ENCODE measurements at places on chromosomes 6 and 20. TPM values are rescaled to one million over a fixed set of nuclear protein-coding genes. Genes with fewer than 3 reads are reported as not detected.

GRCh38 chr6:39419607-39420006 is 97.1 kb upstream of the KCNK16 start:
- no peak overlapping the region for H3K4me3 ChIP-seq
- no peaks in the 10 kb centered on the region for H3K36me3 ChIP-seq
- no peak overlapping the region for H3K27ac ChIP-seq
- no peaks in the 10 kb centered on the region for H3K27me3 ChIP-seq

GRCh38 chr6:106910999-106911949 is 63.3 kb downstream of the CD24 start:
- no peak for DNase-seq
- 0 out of 2 replicates have a peak, but pooled peaks cover 6% of the 10 kb centered on the region for H3K36me3 ChIP-seq
- no peaks in the 10 kb centered on the region for H3K27me3 ChIP-seq
- peaks cover 19% of the 10 kb centered on the region for H3K4me1 ChIP-seq

DNA sequence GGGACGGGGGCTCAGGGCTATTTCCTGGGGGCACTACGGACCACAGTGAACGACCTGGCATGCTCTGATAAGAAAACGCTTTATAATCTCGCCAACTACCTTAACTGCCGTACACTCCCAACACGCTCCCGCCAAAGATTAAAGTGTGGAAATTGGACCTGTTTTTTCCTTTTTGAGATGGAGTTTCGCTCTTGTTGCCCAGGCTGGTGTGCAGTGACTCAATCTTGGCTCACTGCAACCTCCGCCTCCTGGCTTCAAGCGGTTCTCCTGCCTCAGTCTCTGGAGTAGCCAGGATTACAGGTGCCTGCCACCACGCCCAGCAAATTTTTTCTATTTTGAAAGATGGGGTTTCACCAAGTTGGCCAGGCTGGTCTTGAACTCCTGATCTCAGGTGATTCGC is 346 bp upstream of the SLC44A4 start:
- H3K27ac ChIP-seq: peak overlapping the region; percentile 72
- DNase-seq: no peak

- no peak for DNase-seq
- H3K27ac ChIP-seq: no peak overlapping the region
- no peaks in the 10 kb centered on the region for H3K4me1 ChIP-seq
- no peaks in the 10 kb centered on the region for H3K27me3 ChIP-seq
Observed at GRCh38 chr20:49340161-49340966, 62.5 kb upstream of the ZNFX1 start.

- H3K27ac ChIP-seq: 0 out of 2 replicates have a peak overlapping the region, but pooled peaks have one; percentile 66
- no peaks in the 10 kb centered on the region for H3K4me1 ChIP-seq
- peaks cover 18% of the 10 kb centered on the region for H3K36me3 ChIP-seq
- H3K27me3 ChIP-seq: no peaks in the 10 kb centered on the region
- DNase-seq: no peak
Observed at GRCh38 chr6:3268680-3269079, 9.9 kb downstream of the PSMG4 start.

DNA sequence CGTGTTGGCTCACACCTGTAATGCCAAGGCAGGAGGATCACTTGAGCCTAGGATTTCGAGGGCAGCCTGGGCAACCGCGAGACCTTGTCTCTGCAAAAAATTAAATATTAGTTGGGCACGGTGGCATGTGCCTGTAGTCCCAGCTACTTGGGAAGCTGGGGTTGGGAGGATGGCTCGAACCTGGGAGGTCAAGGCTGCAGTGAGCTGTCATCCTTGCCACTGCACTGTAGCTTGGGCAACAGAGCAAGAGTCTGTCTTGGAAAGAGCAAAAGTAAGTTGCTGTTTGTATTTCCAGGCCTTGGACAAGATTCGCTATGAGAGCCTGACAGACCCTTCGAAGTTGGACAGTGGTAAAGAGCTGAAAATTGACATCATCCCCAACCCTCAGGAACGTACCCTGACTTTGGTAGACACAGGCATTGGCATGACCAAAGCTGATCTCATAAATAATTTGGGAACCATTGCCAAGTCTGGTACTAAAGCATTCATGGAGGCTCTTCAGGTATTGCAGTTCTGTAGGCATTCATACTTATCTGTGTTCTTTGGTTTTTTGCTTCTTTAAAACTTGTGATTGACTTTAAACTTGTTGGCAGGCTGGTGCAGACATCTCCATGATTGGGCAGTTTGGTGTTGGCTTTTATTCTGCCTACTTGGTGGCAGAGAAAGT is 2.3 kb downstream of the HSP90AB1 start:
- peak overlapping the region; percentile 99 for H3K27ac ChIP-seq
- peaks cover 30% of the 10 kb centered on the region for H3K4me1 ChIP-seq
- DNase-seq: no peak
- H3K27me3 ChIP-seq: no peaks in the 10 kb centered on the region

- H3K27me3 ChIP-seq: peaks cover 10% of the 10 kb centered on the region
- H3K4me1 ChIP-seq: peaks cover 12% of the 10 kb centered on the region
- peak overlapping the region; percentile 92 for H3K27ac ChIP-seq
- peak; percentile 99 for DNase-seq
Observed at GRCh38 chr6:27251112-27251605, 3.7 kb downstream of the PRSS16 start.

DNA sequence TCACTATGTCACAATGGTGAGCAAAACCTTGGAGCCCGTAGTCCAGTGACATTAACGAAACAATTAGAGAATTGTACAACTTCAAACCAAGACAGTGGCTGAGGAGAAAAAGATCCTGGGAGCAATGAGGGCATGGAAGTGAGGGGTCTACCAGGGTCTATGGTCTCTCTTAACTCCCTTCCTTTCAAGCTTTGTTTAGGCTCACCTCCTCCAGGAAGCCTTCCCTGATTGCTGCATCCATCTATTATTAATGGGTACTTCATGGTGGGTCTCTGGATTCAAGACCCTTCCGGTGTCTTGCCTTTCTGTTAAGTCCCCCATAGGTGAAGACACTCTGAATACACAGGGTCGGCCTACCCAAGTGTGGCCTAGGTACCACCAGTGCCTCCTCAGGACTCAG is 38.1 kb upstream of the MLN start:
- H3K27me3 ChIP-seq: no peaks in the 10 kb centered on the region
- DNase-seq: no peak
- peaks cover 22% of the 10 kb centered on the region for H3K4me1 ChIP-seq
- H3K4me3 ChIP-seq: no peak overlapping the region
- H3K36me3 ChIP-seq: no peaks in the 10 kb centered on the region

DNA sequence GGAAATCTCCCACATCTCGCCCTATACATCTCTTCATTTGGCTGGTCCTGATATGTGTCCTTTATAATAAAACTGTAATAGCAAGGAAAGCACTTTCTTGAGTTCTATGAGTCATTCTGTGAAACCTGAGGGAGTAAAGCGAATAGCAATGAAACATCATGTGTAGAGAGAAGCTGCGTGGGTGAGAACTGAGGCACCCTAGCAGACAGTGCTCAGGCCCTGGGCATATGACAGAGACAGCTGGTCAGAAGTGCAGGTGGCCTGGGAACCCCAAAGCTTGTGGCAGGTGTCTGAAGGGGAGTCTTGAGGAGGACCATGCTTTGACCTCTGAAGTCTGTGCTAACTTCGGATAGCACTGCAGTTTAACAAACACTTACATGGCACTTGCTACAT is 1.3 kb upstream of the BLOC1S5 start:
- no peak overlapping the region for H3K4me3 ChIP-seq
- no peak for DNase-seq
- peaks cover 15% of the 10 kb centered on the region for H3K4me1 ChIP-seq
- H3K27ac ChIP-seq: 0 out of 2 replicates have a peak overlapping the region, but pooled peaks have one; percentile 41
- no peaks in the 10 kb centered on the region for H3K36me3 ChIP-seq

DNA sequence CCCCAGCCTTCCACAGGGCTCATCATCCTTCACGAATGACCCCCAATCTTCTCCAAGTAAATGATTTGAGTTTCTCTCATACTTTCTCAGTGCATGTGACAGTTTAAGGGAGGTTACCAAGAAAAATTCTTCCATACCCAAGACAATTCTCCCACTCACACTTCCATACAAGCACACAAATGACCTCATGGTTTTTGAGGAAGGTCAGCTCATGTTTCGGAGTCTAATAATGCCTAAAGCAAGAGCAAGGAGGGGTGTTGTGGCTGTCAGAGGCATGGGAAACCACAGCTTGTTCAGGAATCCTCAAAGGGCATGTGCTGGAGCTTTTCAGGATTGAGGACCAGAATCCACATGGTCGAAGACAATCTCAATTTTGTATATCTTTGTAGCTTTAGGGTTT is 279.0 kb downstream of the MAFB start:
- no peak overlapping the region for H3K27ac ChIP-seq
- H3K4me3 ChIP-seq: no peak overlapping the region
- no peaks in the 10 kb centered on the region for H3K4me1 ChIP-seq
- H3K27me3 ChIP-seq: no peaks in the 10 kb centered on the region
- no peak for DNase-seq
- no peaks in the 10 kb centered on the region for H3K36me3 ChIP-seq

GRCh38 chr20:21103582-21104465 is 2.3 kb downstream of the LINC00237 start:
- H3K4me3 ChIP-seq: peak overlapping the region; percentile 67
- no peaks in the 10 kb centered on the region for H3K36me3 ChIP-seq
- peak; percentile 65 for DNase-seq

- H3K36me3 ChIP-seq: peaks cover 3% of the 10 kb centered on the region
- H3K27ac ChIP-seq: no peak overlapping the region
- DNase-seq: no peak
- H3K27me3 ChIP-seq: no peaks in the 10 kb centered on the region
- H3K4me3 ChIP-seq: no peak overlapping the region
- no peaks in the 10 kb centered on the region for H3K4me1 ChIP-seq
Observed at GRCh38 chr6:35088281-35089215, 52.6 kb downstream of the TCP11 start.

DNA sequence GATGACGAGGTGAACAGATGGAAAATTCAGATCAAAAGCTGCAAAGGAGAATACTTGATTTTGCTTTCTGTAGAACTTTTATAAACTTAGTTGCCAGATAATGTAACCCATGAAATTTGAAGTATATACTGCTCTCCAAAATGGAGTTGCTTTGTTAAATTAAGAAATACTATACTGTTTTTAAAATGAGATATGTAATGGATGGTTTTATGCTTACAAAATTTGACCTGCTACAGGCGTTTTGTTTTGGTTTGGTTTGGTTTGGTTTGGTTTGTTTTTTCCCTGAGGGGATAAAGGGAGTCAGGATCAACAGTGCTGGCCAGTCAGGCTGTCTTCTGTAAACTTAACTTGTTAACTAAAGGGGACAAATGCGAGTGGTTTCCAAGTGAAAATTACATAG is 55.6 kb upstream of the KIF25 start:
- peaks cover 21% of the 10 kb centered on the region for H3K36me3 ChIP-seq
- no peak overlapping the region for H3K27ac ChIP-seq
- no peak for DNase-seq
- H3K4me1 ChIP-seq: peaks cover 9% of the 10 kb centered on the region
- H3K4me3 ChIP-seq: no peak overlapping the region
- H3K27me3 ChIP-seq: no peaks in the 10 kb centered on the region

DNA sequence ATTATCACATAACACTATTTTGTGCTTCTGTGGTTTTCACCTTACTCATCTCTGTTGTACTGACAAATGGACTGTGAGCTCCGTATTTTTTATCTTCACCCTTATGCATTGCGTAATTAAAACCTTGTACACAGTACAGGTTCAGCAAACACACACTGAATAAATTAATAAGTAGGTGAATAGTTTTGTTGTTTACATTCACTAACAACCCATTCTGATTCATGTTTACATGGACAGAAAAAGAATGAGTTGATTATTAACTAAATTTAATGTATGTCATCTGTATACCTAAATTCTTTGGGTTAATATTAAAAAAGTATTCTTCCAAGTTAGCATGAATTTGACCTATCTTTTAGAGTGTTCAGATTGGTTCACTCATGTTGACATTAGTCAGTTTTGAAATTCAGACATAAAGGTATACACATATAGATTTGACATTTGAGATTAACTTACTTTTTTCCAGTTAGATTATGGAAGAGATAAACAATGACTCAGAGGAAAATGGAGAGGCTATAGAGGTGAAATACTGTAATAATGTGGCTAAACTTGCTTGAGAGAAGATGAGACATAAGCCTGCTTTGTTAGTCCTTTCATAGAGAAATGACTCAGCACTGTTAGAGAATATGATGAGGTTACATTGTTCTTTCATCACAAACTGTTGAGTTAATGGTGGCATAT is 541.7 kb upstream of the FLRT3 start:
- H3K4me1 ChIP-seq: 0 out of 2 replicates have a peak, but pooled peaks cover 2% of the 10 kb centered on the region
- H3K27ac ChIP-seq: no peak overlapping the region
- H3K36me3 ChIP-seq: no peaks in the 10 kb centered on the region
- no peak overlapping the region for H3K4me3 ChIP-seq

DNA sequence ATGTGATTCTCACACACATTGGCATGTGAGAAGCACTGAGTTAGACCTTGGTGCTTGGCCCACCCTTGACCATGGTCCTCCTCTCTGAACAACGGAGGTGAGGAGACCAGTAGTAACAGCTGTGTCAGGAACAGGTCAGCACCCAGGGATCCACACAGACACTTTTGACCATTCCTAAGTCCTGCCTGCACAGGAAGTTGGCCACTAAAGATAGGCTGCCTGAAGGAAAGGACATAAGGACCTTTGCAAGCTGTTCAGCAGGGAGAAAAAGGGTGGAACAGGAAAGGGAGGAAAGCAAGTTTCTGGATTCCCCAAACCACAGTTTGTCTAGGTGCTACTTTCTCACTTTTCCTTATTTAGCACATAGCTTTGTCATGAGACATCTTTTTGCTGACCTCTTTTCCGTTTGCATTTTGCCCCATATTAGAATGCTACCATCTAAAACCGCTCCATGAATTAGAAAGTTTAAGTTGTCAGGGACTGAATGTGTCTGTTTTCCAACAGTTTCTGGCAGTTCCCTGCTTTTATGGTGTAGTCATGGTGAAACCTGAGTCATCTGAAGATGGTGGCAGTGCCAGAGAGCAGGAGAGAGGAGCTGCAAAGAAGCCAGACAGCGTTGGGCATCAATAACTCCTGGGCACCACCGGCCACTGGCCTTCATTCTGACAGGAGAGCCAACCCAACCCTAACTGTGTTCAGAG is 1.1 kb upstream of the CD109 start:
- H3K27ac ChIP-seq: peak overlapping the region; percentile 15
- peak overlapping the region; percentile 69 for H3K4me3 ChIP-seq
- no peaks in the 10 kb centered on the region for H3K36me3 ChIP-seq
- DNase-seq: no peak

DNA sequence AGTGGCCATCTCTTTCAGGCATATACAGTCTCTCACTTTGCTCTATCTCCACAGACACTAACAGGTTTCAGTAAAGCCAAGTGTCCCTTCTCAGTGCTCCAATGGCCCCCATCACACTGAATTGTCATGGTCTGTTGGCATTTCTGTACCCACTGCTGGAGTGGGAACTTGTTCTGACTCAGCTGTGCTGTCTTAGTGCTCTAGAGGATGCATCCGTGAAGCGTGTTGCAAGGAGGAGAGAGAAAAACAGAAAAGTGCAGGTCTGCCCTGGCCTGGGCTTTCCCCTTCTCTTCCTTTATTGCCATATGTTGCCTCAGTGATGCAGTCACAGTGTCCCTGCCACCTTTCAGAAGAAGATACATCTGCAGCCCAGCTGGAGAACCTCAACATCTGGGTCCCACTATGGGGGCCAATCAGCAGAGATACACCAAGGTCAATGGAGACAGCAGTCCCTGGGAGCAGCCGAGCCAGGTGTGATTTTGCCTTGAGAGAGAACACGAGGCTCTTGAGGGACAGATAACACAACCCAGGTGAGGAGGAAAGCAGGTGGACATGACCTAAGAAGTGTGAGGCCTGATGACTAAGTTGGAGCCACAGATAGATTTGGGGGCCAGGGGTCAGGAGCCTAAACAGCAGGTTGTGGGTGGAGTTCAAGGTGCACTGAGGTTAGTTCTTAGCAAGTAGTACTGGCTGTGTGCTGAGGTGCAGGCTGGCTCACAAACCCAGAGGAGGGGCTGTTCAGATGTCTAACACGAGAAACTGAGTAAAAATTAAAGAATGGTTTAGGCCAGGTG is 5.6 kb upstream of the PLCG1 start:
- DNase-seq: no peak
- H3K36me3 ChIP-seq: no peaks in the 10 kb centered on the region

SUMO4 gene
- 1.9 TPM for total RNA-seq

TRDN gene
- total RNA-seq: 23.1 TPM

All from GM23338 (cell line).